Astrocyte of the spinal cord (primary cell): ENCODE measurements at places on chromosomes 7 and 10.
A peak's percentile ranks its signal among the peaks of the same experiment; 100 is the strongest.

DNA sequence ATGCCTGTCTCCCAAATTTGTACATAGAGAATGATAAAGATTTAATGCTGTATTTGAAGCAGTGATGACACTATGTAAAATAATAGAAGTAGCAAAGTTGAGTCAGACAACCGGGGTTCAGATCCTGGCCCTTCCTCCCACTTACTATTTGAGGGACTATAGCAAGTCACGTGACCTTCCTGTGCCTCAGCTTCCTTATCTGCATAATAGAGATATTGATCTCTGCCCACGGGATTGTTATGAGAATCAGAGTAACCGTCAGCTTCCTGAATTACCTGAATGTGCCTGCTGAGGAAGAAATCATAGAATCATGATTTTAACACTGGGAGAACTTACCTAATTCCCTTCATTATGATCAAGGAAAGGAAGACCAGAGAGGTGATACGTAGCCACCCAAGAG is 26.9 kb downstream of the CASP7 start:
- DNase-seq: no peak

DNA sequence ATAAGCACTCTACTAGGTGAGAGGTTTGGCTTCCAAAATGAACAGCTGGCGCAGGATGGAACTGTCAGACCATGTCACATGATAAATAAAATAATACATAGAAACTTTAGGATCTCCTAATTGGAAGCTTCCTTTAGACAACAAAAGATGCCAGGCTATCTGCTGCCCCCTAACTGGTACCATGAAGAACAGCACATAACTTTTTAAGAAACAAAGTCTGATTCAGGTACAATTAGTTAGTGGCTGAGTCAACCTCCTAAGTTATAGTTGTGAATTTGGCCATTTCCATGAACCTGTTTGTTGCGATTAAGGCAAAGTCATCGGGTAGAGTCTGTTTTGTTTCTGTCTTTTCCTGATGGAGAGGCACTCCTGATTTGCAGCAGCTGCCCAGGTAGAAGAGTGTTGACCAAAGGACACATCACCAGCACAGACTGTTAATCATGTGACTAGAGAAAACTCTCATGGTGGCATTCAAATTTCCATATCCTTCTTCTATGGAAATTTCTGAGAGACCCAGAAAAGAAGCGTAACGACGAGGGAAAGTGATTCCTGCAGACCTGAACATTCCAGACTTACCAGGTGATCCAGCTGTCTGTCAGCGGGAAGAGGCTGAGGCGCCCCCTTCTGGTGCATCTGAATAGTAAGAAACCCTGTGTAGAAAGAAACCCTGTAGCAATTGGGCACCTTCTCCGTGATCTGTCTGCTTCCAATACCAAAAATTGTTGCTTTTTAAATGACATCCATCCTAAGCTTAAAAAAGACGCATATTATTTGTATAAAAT is 8.6 kb upstream of the INHBA start:
- DNase-seq: no peak

DNA sequence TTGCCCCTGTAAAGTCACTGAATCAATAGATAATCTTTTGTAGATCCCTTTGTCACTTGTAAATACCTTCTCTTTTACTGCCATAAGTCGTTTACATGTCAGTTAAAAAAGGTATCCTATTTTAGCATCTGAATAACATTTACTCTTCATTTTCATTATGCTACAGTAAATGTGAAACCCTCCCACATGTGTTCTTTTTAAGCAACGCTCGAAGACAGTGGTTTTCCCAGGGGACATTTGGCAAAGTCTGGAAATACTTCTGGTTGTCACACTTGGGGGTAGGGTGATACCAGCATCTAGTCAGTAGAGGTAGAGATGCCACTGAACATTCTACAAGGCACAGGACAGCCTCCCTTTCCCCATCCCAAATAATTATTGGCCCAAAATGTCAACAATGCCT is 23.7 kb downstream of the ATAD1 start:
- no peak for DNase-seq

DNA sequence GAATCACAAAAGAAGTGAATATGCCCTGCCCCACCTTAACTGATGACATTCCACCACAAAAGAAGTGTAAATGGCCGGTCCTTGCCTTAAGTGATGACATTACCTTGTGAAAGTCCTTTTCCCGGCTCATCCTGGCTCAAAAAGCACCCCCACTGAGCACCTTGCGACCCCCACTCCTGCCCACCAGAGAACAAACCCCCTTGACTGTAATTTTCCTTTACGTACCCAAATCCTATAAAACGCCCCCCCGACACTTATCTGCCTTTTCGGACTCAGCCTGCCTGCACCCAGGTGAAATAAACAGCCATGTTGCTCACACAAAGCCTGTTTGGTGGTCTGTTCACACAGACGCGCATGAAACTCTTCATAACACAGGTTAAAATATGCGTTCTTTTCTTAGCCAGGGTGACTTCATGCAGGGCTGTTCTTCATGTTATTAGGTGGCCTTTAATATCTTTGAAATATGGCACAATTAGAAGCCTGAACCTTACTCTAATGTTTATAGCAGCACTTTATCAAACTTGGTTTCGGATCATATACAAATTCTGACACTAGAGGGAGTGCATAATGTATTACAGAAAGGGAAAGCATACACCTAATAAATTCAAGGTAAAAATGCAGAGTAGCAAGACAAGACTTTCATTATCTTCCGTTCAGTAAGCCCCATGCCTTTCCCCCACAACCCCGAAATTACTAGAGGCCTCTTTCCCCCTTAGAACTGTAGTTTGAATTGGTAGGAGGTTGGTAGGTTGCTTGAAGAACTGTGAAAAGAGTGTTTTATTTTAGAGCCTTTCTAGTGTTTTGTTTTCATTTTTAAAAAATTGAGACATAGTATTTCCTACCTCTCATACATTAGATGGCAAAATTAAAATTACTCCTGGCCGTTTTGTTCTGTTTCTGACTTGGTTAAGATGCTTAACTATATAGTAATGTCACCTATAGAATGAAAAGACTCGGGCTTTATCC is 117.9 kb downstream of the NPY start:
- DNase-seq: peak; percentile 50

DNA sequence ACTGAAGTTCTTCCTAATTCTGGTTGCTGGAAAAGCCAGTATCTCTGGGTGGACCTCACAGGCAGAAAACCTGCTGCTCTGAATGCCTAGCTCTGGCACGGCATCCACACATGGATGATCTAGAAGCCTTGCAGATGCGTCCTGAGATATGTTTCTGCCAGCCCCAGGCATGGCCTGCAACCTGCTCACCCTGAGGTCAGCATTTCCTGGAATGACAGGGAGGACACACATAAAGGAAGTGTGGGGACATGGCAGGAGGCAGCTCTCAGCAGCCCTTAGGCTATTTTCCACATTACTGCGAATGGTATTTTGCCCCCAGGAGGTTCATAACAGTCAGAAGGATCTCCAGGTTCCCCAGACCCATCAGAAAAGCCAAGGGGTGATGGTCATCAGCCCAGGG is 23.2 kb downstream of the PLXNA4 start:
- no peak for DNase-seq

DNA sequence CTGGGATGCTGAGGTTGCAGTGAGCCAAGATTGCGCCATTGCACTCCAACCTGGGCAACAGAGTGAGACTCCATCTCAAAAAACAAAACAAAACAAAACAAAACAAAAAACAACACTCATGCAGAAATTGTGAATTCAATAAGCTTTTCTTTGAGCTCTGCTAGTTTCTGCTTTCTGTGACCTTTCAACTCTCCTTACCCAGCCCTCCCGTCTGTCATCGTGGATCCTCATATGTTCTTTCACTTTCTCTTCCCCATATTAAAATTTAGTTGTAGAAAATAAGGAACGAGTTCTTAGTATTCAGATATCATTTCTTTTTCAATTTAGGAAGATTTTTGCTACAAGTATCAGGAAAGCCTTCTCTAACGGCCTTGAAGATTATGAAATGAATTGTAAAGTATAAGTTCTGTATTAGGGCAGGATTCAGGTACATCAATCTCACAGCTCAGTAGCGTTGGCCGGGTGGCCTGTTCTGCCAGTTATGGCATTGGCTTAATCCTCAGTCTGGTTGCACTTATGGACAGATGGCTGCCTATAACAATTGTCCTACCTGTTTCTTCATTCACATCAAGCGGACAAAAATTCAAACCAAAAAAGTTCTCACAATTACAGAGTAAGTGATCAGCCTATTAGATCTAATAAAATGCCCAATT is 1167.0 kb downstream of the SORCS3 start:
- DNase-seq: no peak

DNA sequence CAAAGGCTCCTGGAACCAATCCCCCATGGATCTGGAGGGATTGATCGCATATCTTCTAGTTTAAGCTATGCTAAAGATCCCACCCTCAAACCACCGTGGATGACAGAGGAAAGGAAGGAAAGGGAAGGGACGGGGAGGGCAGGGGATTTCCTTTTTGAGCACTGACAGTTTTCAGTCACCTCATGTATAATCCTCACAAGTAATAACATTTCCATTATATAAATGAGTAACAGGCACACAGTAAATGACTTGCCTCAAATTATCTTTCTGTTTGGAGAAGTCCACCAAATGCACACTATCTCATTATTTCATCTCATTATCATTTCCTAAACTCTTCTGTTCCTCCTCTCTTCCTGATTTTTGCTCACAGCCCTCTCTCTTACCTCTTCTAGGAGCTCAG is 127.1 kb upstream of the AOAH start:
- DNase-seq: no peak

- DNase-seq: no peak
Measured at GRCh38 chr7:22320416-22320815, 36.5 kb downstream of the RAPGEF5 start.

DNA sequence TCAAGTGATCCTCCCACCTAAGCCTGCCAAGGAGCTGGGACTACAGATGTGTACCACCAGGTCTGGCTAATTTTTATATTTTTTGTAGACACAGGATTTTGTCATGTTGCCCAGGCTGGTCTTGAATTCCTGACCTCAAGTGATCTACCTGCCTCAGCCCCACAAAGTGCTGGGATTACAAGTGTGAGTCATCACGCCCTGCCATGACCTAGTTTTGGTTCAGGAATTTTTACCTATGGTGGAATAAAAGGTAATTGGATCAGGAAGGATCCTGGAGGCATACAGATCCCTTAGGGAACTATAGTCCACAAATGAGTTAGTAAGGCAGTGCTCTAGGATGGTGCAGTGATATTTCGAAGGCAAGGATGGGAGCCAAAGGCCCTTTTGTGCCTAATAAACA is 717.9 kb downstream of the PHTF2 start:
- no peak for DNase-seq

GRCh38 chr7:1121476-1121875 is 33.6 kb downstream of the GPER1 start:
- DNase-seq: no peak

DNA sequence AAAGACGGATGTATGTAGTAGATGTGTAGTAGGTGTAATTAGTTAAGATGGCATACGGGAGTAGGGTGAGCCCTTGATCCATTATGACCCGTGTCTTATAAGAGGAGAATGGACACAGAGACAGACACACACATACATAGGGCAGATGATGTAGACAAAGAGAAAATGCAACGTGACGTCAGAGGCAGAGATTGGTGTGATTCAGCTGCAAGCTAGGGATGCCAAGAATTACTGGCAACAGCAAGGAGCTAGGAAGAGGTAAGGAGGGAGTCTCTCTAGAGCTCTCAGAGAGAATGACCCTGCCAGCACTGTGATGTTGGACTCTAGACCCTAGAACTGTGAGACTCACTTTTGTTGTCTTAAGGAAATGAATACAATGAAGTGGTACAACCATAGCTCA is 247.0 kb upstream of the HABP2 start:
- DNase-seq: peak; percentile 57
